ENCODE measurements at places on chromosomes 3 and 15. TPM values are rescaled to one million over a fixed set of nuclear protein-coding genes. Genes with fewer than 3 reads are reported as not detected.

The TEX55 gene
- total RNA-seq = not detected

The ADAMTS7 gene
- 0.13 TPM for total RNA-seq

The NGRN gene
- 66.5 TPM for total RNA-seq

The PIGZ gene
- total RNA-seq = 1.0 TPM

The TRPM1 gene
- not detected for total RNA-seq

The ANKRD63 gene
- total RNA-seq = 1.8 TPM

The LYZL4 gene
- not detected for total RNA-seq
